ENCODE measurements at places on chromosomes 1 and 21.

DNA sequence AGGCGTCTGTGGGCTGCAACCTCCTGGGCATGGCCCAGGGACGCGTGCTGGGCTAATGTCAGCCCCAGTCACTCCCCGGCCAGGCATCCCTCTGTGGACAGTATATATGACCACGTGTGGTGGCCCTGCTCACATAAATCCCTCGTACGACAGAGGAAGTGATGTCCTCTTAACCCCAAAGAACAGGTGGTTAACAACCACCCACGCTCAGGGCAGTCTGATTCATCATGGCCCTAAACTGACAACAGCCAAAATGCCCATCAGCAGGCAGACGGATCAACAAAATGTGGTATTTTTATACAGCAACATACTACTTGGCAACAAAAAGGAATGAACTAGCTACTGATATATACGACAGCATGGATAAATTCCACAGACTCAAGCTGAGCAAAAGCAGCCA is 51.0 kb downstream of the ECE1 start:
- DNase-seq = no peak

DNA sequence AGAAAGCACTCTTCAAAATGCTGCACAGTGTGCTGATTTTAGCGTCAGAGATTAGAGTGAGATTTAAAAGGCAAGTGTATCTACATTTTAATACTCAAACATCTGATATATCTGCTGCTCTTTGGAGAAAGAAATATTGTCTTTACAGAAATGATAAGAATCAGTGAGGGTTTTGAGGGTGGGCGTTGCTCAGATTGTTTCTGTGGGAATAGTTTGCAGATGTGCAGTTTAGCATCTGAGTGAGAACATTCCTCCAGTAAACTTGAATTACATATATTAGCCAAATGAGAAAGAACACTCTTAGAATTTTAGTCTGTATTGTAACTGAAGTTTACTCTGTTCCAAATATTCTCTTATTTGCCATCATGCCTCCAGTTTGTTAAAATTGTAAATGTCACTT is 549.2 kb downstream of the NEGR1 start:
- DNase-seq = no peak

- DNase-seq = no peak
Observed at GRCh38 chr1:183778045-183778444, 26.9 kb upstream of the RGL1 start.

- DNase-seq = no peak
Observed at GRCh38 chr1:184951788-184952187, 22.5 kb downstream of the NIBAN1 start.

- no peak for DNase-seq
Observed at GRCh38 chr1:55188909-55189308, 26.3 kb downstream of the USP24 start.

Data from cerebellar nuclear complex (tissue), 1 donor.